ENCODE measurements at places on chromosomes 13 and 19. TPM values are rescaled to one million over a fixed set of nuclear protein-coding genes. Genes with fewer than 3 reads are reported as not detected.
A peak's percentile ranks its signal among the peaks of the same experiment; 100 is the strongest.

GRCh38 chr19:19064811-19065745 is 1.3 kb downstream of the SLC25A42 start:
- DNase-seq, result peak; percentile 48

DNA sequence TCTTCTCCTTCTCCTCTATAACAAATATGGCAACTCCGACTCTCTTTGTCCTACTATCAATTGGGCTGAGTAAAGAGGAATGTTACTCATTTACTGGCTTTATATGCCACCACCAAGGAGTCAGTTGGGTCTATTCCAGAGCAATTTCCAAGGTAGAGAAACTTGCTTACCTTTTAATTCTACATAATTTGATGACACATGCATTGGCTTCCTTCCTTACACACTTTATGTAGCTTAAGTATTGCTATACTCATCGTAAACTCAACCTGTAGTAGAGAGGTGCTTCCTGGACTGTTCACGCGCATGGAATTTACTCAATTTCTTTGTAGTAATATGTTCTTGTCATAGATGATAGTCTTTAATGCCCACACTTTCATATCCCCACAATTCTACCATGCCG is 160.7 kb downstream of the LMO7 start:
- DNase-seq, result no peak

DNA sequence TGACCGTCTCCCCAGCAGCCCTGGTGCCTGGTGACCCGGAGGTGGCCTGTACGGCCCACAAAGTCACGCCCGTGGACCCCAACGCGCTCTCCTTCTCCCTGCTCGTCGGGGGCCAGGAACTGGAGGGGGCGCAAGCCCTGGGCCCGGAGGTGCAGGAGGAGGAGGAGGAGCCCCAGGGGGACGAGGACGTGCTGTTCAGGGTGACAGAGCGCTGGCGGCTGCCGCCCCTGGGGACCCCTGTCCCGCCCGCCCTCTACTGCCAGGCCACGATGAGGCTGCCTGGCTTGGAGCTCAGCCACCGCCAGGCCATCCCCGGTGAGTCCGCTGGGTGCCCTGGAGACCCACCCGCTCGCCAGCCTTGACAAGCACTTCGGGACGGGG is 2.2 kb downstream of the MADCAM1 start:
- DNase-seq, result no peak

Gene KASH5
- not detected for polyA plus RNA-seq

Gene GPR12
- polyA plus RNA-seq, result not detected
